NCI-H187 treated with DMSO at 0.1 percent for 48 hours (cell line): ENCODE measurements at places on chromosomes 7 and 10.

GRCh38 chr10:76428551-76429367 is 997.3 kb downstream of the LRMDA start:
- DNase-seq: no peak

GRCh38 chr7:91657483-91658071 is 222.9 kb downstream of the MTERF1 start:
- no peak for DNase-seq

DNA sequence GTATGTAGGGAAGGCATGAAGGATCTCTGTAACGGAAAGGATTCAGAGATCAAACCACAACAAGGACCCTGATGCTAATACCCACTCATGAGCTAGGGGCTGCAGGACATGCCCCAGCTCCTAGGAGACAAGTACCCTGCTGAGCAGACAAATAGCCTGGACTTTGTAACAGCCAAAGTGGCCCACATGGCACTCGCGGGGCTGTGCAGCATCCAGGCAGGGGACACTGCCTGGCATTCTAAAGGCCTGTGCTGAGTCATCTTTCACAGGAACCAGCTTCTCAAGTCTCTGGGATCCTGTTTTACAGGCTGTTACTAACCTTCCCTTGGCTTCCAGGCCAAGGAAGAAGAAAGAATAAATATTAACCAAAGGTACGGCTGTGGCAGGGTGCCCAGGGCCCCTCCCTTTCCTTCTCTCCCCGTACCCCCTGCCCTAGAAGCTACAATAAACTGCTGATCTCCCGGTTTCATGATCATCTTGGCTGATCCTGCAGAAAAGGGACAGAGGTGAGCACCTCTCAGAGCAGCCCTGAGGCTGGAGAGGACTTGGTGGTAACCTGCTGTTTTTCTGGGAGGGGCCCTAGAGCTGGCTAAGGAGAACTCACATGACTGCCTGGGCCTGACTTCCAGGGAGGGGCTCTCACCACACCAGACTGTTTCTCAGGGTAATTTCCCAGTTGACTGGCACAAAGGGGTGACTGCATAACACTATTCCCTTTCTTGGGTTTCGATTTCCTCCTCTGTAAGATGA is 4.2 kb upstream of the RPEL1 start:
- no peak for DNase-seq

- DNase-seq: no peak
Measured at GRCh38 chr7:40866601-40867000, 731.8 kb downstream of the SUGCT start.
